ENCODE measurements at places on chromosomes 6 and 20. TPM values are rescaled to one million over a fixed set of nuclear protein-coding genes. Genes with fewer than 3 reads are reported as not detected.

The C6orf141 gene
- 4.1 TPM for total RNA-seq

The HNF4A gene
- total RNA-seq = 332 TPM

The FAM83D gene
- total RNA-seq = 3.4 TPM

The RALY gene
- 152 TPM for total RNA-seq

The TRERF1 gene
- total RNA-seq = 2.8 TPM

The MOXD1 gene
- total RNA-seq = 14.8 TPM

The GPLD1 gene
- 1.8 TPM for total RNA-seq

DNA sequence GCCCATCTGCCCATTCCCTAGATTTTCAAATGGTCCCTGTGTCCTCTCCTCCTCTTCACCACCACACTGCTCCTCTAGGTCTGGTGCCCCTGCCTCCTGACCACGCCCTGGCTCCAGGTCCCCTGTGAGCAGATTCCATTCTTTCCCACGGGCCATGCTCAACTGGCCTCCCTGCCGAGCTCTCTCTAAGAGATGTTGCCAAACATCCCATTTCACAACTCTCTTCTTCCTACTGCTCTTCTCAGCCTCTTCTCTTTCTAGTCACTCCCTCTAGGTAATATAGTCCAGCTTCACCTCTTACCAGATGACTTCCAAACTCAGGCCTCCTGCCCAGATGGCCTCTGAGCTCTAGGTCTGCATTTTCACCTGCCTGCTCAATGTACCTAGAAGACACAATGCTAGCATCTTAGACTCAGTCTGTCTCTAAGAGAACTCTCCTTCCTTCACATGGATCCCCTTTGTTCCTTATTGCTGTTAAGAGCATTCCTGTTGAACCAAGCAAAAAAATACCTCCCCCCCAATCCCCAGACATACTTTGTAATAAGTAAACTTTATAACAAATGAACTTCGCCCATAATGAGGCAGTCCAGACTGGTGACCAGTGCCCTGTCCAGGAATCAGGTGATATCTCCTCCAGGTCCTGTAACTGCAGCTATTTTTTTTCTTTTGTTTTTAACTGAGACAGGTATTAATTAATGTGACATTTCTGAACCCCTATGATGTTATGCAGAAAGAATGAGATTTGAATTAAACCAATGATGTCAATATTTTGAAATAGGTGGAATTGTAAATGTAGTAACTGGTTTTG is 79.0 kb downstream of the LYRM4 start:
- DNase-seq = no peak

DNA sequence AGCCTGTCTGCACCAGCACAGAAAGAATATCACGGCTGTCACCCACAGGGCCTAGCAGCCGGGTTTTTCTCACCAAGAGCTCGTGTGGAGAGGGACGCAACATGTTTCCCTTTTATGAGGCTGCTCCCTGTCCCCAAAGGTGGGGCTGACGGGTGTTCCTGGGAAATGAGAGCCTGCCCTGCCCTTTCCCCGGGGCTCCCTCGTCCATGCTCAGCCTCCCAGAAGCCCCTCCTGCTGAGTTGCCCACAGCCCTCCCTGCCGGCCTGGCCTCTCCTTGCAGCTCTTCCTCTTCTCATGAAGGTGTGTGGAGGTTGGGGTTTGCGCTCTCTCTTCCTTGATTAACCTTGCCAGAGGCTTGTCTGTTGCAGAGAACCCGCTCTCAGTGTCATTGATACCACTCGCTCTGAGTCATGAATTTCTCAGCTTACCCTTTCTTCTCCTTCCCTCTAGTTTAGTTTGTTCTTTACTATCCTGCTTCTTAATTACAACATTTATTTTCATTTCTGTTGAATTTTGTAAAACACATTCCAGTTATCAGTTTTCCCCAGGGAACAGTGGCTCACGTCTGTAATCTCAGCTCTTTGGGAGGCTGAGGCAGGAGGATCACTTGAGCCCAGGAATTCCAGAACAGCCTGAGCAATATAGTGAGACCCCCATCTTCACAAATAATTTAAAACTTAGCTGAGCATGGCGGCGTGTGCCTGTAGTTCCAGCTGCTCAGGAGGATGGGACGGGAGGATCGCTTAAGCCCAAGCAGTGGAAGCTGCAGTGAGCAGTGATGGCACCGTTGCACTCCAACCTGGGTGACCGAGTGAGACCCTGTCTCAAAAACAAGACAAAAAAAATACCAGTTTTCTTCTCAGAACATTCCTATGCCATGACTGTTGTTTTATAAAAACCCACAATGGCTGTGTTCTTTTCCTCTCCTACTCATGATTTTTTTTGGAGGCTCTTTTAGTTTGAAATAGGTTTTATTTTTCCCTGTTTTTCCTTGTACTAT is 103.8 kb downstream of the TMEM242 start:
- peak; percentile 61 for DNase-seq

- no peak for DNase-seq
These were observed 230.7 kb downstream of the PHACTR1 start for GRCh38 chr6:12947151-12947871.

DNA sequence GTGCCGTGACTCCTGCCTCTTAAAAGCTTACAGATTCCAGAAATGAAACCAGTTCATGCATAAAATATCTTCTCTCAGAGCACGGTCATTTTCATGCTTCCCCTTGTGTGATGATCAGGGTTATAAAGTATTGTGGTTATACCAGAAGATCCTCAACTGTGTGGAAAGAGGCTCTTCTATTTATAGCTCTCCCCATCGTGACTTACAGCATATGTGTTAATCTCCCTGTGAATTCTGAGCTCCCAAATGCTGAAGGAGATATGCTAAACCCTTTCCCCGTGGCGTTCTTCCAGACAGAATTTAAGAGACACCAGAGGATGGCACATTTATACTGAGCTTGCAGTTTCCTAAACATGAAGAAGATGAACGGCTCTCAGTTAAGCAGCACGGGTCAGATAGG is 158.8 kb downstream of the CDH26 start:
- DNase-seq = no peak

- no peak for DNase-seq
These were observed 24.1 kb downstream of the STK4 start for GRCh38 chr20:44990425-44990824.

DNA sequence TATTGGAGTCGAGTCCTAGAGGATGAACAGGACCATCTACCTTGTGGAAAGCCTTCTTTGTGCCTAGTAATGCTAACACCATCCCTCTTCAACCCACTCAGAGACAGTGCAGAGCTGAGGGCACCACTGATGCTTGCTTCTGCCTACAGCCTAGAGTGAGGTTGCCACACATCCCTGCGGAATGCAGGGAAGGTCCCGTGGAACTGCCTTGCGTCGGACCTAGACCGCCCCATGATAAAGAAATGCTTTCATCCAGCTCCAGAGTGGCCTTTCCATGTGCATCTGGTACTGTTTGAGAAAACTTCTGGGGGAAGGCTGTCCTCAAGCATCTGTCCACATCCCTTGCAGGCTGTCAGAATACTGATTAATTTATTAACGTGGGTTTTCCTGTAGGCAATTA is 168.4 kb downstream of the PHACTR1 start:
- DNase-seq = no peak

GRCh38 chr6:125031385-125031784 is 69.1 kb downstream of the RNF217 start:
- DNase-seq = no peak

DNA sequence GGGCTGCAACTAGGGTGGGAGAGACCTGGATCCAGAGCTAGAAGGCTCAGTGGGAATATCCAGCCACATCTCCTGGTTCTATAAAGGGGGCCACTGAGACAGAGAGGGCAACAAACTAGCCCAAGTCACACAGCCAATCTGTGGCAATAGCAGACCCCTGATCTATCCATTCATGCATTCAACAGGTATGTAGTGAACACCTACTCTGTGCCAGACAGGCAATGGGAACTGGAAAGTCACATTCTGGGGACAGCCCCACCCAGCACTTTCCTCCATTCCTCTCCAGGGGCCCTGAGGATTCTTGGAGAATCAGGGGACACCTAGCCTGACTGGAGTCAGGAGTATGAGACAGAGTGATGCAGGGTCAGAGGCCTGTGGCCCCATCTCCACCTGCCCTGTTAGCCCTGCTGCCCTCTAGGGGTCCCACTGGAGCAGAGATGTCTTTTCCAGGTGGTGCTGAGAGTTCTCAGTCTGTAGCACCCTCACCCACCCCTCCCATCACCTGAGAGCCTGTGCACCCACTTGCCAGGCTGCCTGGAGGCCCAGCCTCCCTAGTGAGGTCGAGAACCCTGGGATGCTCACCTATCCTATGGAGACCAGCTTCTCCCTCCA is 13.6 kb downstream of the BPIFA2 start:
- DNase-seq = no peak

DNA sequence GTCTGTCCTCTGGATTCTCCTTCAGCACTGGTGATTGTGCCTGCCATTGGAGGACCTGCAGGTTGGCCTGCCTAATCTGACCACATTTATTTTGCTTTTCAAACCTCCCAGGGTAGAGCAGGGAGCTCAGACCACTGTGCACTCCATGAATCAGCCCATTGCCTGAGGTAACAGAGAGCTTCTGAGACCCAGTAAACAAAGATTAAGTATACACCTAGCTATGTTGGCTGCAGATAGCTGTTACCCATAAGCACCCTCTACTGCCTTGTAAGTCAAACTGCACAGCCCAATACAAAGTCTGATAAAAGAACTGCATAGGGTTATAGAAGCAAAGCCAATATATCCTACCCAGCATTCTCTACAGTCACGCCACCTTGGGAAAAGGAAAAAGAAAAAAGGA is 338.7 kb downstream of the HTR1B start:
- no peak for DNase-seq

DNA sequence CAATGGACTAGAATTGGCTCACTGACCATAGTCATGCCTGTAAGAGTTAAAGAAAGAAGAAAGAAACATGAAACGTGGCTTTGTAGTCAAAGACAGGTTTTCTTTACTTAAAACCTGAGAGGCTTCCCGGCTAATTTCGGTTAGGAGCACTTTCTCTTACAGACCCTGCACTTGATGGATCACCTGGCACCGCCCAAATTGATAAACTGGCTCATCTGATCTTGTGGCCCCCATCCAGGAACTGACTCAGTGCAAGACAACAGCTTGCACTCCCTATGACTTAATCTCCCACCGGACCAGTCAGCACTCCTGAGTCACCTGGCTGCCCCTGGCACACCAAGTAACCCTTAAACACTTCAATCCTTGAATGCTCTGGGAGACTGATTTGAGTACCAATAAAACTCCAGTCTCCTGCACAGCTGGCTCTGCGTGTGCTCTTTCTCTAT is 12.3 kb downstream of the TMEM14B start:
- no peak for DNase-seq

DNA sequence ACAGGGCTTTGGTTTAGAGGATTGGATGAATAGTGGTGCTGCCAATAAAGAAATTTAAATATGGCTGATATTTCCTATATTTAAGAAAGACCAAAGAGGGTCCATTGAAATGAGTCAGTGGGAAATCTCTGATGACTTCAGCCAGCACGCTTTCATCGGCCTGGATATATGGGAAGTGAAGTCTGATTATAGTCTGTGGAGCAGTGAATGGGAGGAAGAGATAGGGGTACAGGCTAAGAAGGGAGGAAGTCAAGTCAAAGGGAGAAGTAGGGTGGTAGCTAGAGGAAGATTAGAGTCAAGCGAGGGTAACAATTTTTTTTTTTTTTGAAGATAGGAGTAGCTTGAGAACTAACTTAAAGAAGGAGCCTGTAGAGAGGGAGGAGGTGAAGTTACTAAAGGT is 22.7 kb downstream of the SLC16A10 start:
- no peak for DNase-seq

- no peak for DNase-seq
These were observed 177.5 kb upstream of the MMS22L start for GRCh38 chr6:97460394-97461080.

- no peak for DNase-seq
These were observed 8.8 kb downstream of the RSPH3 start for GRCh38 chr6:158991017-158991723.

DNA sequence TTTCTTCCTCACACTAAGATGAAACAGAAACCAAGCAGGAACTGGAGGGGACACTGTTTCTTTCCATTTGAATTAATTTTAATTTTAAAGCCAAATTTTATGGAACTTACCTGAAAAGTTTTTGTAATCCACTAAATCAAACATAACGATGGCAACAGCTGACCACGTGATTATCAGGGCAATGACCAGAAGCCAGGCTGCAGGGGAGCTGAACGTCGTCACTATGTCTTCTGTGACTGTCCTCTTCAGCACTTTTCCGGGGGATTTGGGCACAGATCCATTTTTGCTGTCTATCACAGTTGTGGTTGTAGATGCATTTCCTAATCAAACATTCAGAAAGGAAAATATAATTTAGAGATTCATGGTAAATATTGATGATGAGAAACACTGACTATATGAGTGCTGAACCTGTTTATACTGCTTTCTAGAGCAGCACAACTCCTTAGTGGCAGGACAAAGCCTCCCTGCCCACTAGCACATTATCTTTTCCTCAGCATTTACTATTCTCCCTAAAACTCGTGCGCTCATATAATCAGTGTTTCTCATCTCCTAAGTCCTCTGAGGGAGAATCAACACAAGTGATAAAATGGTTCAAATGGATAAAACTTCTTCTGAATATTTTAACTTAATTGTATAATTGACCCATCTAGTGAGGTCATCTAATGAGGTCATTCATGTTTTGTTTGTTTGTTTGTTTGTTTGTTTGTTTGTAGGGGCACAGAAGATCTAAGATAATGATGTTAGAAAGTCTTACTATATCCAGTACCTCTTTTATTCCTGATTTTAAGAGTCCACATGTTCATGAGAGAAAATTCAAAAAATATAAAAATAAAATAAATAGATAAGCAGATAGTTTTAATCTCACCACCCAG is 65.7 kb downstream of the TRDN start:
- no peak for DNase-seq

DNA sequence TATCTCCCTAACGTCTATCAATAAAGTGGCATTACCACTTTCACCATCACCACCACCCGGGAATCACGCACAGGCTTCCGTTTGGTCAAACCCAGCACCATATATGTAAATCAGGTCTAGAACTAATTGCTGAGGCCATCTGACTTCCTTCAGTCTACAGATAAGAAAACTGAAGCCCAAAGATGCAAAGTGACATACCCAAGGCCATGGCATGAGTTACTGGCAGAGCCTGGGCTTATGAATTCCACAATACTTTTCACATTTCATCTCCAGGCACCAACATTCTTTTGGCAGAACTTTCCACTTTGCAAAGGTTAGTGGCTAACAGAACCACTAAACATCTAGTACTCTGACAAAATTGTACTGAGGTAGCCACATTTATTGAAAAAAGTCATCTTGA is 64.5 kb upstream of the TINAG start:
- DNase-seq = no peak

- DNase-seq = no peak
These were observed 602.9 kb upstream of the ARID1B start for GRCh38 chr6:156174031-156174890.
